ENCODE measurements at places on chromosomes 2 and 18.

DNA sequence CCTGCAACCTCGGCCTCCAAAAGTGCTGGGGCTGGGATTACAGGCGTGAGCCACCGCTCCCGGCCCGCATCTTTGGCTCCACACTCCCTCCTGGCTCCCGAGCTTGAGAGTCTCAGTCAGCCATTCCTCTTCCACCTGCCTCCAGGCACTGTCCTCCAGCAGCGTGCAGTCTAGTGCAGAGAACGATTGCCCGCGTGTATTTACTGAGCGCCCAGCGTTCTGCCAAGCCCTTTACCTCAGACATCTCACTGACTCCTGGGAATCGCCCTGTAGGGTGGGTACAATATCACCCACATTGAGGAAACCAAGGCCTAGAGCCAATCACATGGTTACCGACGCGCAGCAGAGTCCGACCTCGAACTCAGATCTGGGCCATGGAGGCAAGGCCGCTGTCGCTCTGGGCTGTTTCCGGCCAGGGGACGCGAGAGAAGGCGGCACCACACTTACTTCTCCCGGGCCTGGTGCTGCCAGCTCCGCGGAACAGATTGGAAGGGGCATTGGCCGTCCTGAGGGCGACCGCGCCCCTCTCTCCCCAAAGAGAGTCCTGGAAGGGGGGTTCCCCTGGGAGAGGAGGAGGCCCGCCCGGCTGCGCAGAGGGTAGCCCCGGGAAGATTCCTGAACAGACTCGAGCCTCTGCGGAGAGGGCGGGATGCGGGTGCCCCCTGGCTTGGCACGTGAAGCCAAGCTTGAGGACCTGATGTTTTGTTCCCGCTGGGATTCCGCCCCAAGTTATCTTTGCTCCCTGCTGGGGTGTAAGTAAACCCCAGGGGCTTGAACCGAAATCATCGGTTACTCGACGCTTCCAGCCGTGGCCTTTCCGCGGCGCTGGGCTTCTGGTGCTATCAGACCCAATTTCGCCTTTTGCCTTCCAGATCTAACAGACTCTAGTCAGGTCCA is 5.2 kb upstream of the DLX2 start:
- no peak for DNase-seq

DNA sequence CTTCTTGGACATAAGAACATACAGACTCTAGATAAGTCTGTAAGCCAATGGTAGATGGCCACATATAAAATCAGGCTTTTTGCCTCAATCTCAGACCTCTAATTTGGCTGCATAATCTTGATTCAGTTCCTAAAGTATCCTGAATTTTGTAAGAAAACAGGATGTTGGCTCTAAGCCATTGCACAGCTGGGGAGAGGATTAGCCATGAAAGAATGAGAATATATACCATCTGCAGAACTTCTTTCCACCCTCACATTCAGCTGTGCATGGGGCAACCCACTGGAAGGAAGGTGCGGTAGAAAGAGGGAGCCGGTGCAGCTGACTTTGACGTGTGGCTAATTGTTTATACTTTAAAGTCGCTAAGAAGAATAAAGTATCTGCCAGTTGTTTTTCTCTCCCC is 1061.6 kb upstream of the FAM98A start:
- no peak for DNase-seq

- DNase-seq = peak; percentile 19
Measured at GRCh38 chr2:239234191-239235175, 166.3 kb downstream of the HDAC4 start.

DNA sequence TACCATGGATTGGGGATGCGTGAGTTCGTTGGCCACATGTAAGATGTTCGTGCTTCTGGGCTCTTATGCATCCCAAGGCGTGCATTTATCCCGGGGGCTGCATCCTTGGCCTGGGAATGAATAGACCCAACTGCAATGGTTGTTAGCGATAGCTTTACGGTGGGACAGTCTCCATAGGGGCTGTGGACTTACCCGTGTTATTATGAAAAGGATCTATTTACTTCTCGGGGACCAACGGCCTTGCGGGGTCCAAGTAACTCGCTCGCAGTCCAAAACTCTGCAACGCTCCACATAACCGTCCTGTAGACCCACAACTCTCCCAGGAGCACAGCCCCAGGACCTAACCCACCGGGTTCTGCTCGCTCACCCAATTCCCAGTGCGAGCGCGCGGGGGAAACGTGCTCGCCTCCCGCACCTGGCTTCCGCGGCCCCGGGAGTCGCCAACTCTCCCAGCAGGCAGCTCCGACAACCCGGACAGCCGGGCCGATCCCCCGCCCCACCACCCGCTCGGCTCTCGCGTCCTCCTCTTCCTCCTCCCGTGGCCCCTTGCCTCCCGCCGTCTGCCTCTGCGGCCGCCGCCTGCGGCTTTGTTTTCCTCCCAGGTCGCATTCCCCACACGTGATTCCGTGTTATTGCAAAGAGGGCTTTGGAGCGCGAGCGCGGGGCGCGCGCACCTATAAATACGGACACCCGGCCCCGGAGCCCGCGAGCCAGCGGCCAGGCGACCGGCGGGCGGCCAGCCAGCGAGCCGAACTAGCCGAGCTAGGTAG is at the start of gene CABLES1:
Gene CABLES1 (plus strand): TSS at position 706 of the 770 bp plus-strand sequence. CDS start 278 bp downstream, outside the sequence.
- DNase-seq = peak; percentile 70

GRCh38 chr2:26687328-26687727 is 5.2 kb upstream of the KCNK3 start:
- peak; percentile 9 for DNase-seq

- no peak for DNase-seq
Measured at GRCh38 chr2:2698182-2699120, 367.4 kb upstream of the MYT1L start.

GRCh38 chr2:143121079-143121478 is 8.1 kb upstream of the ARHGAP15 start:
- DNase-seq = no peak

GRCh38 chr2:46885376-46885775 is 30.2 kb downstream of the MCFD2 start:
- no peak for DNase-seq

- DNase-seq = no peak
Measured at GRCh38 chr2:77016443-77017354, 505.5 kb downstream of the LRRTM4 start.

GRCh38 chr2:109053716-109054115 is 64.7 kb upstream of the EDAR start:
- DNase-seq = no peak

GRCh38 chr2:145599756-145600155 is 1079.8 kb upstream of the ZEB2 start:
- DNase-seq = no peak

DNA sequence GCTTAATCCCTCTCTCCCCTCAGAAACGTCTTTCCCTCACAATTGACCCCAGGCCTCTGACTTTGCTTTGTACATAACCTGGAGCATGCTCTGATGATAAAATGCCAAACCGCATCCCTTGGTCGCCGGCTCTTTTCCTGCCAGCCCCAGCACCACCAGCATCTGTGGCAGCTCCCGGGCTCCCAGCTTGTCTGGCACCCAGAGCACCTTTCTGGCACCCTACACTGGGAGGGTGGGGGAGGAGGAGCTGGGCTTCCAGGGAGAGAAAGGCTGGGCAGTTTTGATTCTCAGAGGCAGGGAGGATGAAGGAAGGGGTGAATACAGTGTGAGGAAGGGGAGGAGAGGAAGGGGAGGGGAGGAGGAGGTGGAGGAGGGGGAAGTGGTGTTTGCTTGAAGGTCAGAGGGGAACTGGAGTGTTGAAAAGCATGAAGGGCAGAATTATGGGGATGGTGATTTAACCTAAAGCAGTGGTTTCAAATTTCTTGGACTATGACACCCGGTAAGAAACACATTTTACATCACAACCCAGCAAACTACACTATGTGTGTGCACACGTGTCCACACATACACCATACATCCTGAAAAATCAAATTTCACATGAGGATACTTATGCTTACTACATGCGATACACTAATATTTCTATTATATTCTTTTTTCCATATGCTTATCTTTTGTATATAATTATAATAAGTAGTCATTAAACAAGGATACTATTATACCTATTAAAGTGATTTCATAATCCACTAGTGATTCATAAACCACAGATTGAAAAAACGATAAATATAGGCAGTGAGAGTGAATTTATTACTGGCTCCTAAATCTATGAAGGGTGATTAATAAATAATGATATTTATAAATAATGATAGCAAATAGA is 30.0 kb upstream of the IGFBP2 start:
- no peak for DNase-seq
